Stimulated activated CD8-positive, alpha-beta memory T cell treated with anti-CD3 and anti-CD28 coated beads, Interleukin-7, amount 100 ng/mL, for 24 hours (primary cell): ENCODE measurements at places on chromosomes 6 and 20.

DNA sequence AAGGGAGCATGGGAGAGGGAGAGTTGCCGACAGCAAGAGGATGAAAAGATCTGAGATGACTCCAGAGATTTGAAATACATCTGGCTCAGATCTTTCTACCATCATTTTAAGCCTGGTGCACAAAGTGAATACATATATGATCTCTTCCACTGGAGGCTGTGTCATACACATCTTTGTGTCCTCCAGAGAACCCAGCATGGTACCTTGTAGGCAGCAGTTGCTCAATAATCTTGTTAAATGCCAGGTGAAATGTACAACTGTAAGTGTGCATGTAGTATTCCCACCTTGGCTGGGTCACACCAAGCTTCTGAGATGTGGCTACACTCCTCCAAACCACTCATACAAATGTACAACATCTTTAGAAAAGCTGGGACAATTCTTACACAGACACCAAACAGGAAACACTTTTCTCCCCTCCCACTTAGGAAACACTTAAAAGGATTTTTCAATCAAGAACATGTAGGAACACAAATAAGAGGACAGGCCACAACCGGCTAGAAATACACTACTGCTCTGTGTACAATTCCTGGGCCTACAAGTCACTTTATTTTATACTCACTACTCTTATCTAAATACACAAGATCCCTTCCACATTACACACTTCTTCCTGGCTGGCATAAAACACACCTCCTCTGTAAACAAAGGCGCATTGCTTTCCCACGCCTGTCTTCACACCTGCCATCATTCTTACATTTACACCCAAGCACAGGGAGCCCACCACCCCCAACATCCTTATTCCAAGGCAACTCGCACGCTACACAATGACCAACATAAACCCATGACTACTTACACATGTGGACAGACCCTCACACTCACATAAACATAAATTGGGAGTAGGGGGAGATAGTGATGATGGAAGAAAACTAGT, 3.8 kb upstream of the IER3 start:
- DNase-seq = no peak

GRCh38 chr6:129662406-129662766, 47.6 kb downstream of the ARHGAP18 start:
- DNase-seq = no peak

DNA sequence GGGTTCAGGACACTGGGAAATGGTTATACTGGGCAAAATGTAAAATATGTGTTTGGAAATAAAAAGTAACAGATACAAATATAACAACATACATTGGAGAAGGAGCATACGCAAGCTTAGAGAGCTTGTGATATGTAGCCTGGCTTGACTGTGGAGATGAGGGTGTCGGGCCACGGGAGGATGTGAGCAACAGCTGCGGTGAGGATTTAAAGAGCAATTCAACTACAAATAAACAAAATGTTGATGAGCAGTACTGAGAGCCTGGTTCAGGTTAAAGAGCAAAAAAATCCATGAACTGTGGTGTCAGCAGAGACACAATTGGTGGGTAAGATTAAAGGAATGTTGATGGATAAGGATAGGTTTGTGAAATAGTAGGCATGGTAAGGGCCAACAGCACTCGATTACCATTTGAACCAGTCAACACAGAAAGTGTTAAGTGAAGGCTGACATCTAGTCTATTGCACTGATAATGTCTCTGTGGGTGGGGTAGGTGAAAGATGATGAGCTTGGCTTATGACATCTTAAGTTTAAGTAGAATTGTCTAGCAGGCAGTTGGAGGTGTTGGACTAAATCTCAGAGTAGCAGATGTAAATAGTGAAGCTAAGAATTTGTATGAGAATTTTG, 723.2 kb downstream of the EPM2A start:
- no peak for DNase-seq

DNA sequence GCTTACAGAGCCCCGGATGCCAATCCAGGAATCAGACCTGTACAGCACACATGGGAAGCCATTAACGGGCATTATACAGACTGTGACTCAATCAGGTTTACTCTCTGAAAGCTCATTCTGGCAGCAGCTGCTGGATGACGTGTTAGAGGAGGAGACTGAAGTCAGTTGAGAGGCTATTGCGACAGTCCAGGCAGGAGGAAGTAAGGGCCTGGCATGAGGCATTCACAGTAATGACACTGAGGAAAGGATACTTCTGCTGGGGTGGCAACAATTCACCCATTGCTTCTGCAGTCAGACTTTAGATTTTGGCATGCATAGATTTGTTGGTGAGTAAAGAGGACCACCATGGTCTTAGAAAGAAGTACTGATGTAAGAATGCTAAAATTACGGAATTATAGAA, 151.0 kb upstream of the HEY2 start:
- no peak for DNase-seq

GRCh38 chr6:56259234-56260077, 12.1 kb upstream of the COL21A1 start:
- DNase-seq = no peak

DNA sequence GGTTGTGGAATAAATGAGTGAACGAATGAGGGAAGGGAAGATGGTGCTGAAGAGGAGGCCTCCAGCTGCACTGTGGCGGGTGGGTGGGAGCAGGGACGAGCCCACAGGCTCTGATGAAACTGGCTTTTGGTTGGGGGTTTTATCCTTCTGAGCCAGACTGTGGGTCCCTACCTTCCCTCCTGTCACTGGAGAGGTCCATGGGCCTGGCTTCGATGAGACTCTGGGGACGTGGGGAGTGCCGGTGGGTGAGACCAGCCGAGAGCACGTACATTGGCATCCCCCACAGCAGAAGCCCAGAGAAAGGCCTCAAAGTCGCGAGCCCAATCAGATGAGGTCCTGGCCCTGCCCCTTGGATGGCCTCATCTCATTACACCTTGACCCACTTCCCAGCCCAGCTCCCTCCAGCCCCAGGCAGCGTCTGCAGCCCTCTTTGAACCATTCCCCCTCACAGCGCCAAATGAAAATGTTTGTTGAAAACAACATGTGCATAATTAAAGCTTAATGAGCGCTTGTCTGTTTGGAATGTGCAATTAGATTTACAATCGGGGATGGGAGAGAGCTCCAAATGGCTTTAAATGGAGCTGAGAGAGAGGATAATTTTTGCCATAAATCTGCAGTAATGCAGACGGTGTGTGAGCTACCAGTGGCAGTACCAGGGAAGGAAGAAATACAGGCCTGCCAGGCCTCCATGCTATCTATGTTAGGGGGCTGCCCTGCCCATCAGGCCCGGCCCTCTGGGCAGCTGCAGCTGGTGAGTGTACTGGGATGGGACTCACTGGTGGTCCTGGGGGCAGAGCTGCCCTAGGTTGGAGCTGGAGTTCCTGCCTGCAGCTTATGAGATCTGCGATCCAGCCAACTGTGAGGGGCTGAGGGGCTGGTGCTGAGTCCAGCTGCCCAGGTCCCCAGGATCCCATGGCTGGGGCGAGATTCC, 47.2 kb downstream of the TOX2 start:
- DNase-seq = no peak

GRCh38 chr6:169884158-169884557, 132.7 kb downstream of the ERMARD start:
- no peak for DNase-seq

DNA sequence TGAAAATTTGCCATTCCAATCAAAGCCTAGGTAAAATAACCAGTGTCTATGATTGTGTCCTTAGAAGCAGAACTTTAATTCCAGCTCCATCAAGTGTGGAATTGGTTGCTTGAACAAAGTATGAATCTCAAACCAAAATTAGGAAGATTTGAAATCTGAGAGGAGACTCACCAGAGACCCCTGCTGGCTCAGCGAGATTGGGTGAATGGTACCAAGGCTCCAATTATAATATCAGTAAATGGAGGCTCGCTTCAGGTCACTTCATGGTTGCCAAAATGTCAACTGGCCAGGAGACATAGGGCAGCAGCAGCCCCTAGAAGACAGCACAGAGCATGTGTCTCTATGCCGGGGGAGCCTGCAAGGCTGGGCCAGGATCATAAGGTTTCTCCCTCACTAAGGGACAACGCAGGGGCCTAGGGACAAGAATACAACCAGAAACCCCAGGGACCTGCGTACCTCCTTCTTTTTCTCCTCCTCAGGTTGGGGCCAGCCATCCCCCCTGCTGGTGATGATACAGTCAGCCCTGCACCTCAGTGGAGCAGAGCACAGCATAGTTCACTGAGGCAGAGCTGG, 14.0 kb downstream of the RBL1 start:
- DNase-seq = no peak

GRCh38 chr6:156111913-156112312, 656.3 kb upstream of the NOX3 start:
- DNase-seq = no peak

DNA sequence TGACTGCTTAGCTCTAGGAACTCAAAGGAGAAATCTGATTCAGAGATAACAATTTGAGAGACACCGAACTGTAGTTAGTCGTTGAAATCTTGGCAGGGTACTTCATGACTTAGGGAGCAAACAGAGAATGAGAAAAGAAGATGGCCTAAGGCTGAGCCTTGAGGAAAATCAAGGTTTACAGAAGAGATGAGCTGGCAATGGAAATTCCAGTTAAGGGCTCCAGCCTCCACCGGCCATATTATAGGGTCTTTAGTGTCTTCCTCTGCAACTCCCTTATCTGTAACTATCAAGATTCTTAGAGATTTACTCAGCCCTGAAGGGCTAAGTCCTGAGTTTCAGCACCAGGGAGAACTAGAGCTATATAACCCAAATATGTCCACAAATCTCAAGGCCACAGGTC, 26.6 kb downstream of the KCNK17 start:
- DNase-seq = no peak

- no peak for DNase-seq
Observed at GRCh38 chr20:31517373-31517772, 3.1 kb downstream of the HM13 start.

- DNase-seq = no peak
Observed at GRCh38 chr6:125117818-125118217, 35.8 kb upstream of the TPD52L1 start.

DNA sequence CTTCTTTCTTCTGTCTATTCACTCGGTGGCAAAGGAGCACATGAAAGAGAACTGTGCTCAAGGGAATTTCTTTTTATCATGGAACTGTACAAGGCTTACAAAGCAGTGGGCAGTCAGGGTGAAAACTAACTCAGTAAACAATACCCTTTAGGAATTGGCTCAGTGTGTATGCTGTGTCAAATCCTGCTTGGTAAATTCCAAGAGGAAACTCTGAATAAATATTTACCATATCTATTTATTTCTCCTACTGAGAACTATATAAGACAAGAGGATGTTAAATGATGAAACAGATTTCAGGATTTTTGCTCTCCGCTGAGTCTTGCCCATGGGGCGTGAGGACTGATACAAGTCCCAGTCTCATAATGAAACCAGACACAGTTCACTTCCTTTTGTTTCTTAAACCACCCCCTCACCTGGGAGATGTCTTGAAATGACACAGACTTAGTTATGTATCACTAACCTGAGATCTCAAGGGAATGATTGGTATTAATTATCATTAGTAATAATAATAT, 188.8 kb downstream of the BACH2 start:
- no peak for DNase-seq

- DNase-seq = no peak
Observed at GRCh38 chr6:125099211-125100073, 54.1 kb upstream of the TPD52L1 start.
